ENCODE measurements at places on chromosomes 13 and 19.

DNA sequence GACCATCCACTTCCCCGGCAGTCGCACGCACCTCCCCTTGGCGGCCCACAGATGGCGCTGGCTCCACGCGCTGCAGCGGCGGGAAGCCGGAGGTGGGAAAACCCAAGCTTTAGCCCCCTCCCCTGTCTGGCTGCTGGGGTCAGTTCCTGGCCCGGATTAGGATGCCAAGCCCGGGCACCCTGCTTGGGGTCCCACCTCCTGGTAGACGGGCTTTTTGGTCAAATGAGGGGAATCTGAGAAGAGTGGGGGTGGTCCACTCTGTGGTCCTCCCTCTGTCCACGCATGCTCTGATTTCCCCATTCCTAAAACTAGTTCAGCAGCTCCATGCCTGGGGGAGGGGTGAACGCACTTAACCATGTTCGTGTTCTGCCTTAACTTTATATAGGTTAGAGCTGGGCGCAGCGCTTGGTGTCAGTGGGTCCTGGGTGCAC, 8.1 kb upstream of the ADGRE2 start:
- no peak for DNase-seq

DNA sequence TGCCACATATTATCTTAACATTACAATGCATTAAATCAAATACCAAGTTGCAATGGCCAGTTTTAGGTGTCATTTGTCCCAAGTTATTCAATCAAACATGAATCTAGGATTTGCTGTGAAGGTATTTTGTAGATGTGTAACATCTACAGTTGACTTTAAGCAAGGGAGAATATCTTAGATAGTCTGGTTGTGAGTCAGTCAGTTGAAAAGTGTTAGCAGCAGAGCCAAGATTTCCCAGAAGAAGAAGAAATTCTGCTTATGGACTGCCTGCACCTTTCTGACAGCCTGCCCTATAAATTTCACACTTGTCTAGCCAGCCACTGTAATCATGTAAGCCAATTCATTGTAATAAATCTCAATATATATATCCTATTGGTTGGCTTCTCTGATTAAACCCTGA, 41.3 kb upstream of the INTS6 start:
- no peak for DNase-seq

GRCh38 chr13:40558656-40559055, 107.8 kb downstream of the FOXO1 start:
- no peak for DNase-seq

DNA sequence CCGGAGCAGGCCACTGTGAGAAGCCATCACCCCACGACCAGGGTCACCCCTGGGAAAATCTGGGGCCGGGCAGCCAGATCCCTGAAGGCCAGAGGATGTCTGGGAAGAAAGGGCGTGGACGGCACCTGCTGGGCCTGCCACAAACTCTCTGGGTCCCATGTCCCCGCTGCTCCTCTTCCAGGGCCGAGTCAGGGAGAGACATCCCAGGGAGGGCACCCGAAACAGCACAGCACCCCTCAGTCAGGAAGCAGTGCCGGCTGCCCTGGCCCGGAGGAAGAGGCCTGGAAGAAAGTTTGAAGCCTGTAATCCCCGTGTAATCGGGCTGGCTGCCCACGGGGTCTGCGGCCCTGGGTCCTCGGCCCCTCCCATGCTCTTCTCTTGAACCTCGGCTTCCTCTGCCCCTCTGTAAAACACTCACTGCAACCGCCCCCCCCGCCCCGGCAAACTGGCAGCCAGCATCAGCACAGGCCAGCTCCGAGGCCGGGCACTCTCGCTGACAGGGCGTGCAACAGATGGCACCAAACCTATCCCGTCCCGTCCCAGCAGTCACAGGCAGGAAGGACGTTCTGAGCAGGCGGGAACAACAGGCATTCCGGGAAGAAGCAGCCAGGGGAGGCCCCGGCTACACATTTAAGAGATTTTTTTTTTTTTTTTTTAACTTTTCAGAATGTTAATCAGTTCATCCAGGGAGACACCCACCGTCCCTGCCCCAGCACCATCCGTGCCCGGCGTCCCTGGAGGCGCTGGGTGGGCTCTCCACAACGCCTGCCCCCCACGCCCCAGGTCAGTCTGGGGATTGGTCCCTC, 1.5 kb downstream of the SBNO2 start:
- DNase-seq = no peak

- DNase-seq = no peak
Observed at GRCh38 chr19:4456476-4456842, 1.1 kb downstream of the UBXN6 start.

DNA sequence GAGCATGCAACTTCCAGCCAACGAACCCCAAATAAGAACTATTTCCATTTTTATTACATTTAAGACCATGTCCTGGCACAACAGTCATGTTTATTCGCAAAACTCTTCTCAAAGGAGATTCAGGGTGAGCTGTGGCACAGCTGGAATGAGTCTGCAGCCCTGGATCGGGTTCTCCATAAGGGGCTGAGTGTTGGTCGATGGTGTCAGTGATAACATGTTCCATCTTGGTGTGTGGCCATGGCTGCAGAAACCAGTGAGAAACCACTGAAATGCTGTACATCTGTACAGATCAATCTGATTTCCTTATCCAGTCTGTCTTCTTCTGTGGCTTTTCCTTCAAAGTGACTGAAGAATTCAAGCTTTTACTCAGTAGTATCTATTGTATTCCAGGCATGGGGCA, 15.2 kb downstream of the FAM124A start:
- DNase-seq = no peak

GRCh38 chr19:14418856-14419105, 360 bp downstream of the DDX39A start:
- no peak for DNase-seq

DNA sequence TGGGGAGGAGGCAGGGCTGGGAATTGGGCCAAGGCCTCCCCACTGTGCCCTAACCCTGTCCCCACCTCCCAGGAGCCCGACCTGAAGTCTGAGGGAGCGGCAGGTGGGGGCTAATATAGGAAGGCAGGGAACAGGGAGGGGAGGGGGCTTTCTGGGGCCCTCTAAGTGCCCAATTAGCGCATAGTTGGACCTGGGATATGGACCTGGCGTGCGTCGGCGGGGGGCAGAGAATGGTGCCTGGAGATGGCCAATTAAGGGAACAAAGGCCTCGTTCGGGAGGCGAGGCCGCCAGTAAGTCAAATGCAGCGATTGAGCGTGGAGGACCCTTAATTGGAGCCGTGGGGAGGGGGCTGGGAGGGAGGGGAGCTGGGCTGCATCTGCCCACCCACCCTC, at the start of gene C19orf85:
Gene C19orf85 (minus strand): TSS at position 90 of the 393 bp plus-strand sequence. CDS start 197 bp downstream, outside the sequence.
- DNase-seq = no peak

GRCh38 chr13:105915146-105915850, 620.2 kb downstream of the EFNB2 start:
- DNase-seq = no peak

GRCh38 chr13:91660076-91660415, 261.6 kb downstream of the GPC5 start:
- DNase-seq = no peak

DNA sequence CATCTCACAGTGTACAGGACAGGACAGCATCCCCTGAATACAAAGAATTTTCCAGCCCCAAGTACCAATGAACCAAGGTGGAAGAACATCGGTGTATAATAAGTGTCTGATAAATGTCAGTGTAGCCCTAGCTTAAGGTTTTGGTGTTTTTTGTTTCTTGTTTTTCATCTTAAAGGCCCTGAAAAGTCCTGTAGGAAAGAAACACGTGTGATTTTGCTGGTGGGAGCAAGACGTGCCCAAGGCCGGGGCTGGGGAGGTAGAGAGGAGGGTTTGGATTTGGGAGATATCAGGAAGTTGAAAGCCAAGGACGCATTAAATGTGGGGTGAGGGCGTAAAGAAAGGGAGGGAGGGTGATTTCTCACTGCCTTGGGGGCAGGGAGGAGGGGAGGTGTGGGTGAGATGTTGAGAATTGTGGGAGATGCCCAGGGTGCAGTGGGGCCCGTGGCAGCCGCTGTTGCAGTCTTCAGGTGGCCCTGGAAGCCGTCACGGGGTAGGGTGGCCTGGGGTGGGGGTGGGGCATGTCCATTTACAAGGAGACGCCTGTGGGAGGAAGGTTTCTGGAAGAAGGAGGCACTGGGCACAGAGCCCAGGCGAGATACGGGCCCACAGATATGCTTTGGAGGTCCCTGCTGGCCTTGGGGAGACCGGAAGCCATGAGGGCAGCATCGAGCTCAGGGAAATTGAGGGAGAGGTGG, 6.7 kb downstream of the CAMSAP3 start:
- no peak for DNase-seq

DNA sequence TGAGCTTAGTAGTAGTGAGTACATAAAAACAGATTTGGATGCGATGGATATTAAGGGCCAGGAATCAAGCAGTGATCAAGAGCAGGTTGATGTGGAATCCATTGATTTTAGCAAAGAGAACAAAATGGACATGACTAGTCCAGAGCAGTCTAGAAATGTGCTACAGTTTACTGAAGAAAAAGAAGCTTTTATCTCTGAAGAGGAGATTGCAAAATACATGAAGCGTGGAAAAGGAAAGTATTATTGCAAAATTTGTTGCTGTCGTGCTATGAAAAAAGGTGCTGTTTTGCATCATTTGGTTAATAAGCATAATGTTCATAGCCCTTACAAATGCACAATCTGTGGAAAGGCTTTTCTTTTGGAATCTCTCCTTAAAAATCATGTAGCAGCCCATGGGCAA, 11.4 kb downstream of the CHAMP1 start:
- DNase-seq = no peak

GRCh38 chr13:74066937-74067336, 67.3 kb downstream of the KLF12 start:
- no peak for DNase-seq

GRCh38 chr13:49503951-49504350, 8.2 kb downstream of the PHF11 start:
- no peak for DNase-seq

DNA sequence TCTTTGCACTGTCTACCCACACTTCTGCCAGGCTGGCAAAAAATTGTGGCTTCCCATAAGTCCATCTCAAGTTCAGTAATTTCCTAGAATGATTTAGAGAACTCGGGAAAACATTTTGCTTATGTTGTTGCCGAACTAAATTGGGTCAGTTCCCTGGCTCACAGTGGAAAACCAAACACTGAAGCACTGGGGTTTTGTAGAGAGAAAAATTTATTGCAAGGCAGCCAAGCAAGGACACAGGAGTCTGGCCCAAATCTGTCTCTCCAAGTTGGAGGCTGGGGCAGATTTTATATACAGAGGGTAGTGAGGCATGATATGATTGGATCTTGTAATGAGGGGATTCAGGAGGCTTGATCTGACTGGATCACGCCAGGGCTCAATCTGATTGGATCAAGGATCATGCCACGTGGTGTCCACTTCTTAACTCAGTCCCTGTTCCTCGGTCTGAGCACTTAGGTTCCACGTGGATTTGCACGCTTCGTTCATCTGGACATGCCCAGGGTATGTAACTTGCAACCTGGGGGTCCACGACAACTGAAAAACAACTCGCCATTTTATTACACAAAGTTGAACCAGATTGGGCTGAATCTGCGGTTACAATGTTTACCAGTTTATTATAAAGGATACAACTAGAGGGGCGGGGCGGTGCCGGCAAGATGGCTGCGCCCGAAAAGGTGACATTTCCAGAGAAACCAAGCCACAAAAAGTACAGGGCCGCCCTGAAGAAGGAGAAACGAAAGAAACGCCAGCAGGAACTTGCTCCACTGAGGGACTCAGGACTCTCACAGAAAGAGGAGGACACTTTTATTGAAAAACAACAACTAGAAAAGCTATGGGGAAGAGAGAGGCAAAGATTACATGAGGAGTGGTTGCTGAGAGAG, 7.3 kb downstream of the CD209 start:
- DNase-seq = no peak

- DNase-seq = no peak
Observed at GRCh38 chr13:21686751-21687391, 16.0 kb downstream of the FGF9 start.

GRCh38 chr13:20219577-20219976, 12.5 kb downstream of the GJB6 start:
- DNase-seq = no peak

GRCh38 chr19:46495786-46496099, at the start of gene PNMA8B:
TSS of gene PNMA8B (minus strand) at chr19:46495867. CDS start at chr19:46495465, 402 bp downstream.
- peak; percentile 59 for DNase-seq

DNA sequence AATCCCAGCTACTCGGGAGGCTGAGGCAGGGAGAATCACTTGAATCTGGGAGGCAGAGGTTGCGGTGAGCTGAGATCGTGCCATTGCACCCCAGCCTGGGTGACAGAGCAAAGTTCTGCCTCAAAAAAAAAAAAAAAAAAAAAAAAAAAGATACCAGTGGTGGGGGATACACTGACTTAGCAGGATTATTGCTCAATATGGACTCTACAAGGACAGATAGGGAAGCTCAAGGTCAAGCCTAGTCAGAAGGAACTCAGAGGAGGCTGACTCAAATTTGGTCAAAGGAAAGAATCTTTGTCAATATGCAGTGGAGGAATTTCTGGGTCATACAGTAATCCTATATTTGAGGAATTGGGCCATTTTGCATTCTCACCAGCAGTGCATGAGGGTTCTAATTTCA, 6.7 kb upstream of the DIAPH3 start:
- no peak for DNase-seq

DNA sequence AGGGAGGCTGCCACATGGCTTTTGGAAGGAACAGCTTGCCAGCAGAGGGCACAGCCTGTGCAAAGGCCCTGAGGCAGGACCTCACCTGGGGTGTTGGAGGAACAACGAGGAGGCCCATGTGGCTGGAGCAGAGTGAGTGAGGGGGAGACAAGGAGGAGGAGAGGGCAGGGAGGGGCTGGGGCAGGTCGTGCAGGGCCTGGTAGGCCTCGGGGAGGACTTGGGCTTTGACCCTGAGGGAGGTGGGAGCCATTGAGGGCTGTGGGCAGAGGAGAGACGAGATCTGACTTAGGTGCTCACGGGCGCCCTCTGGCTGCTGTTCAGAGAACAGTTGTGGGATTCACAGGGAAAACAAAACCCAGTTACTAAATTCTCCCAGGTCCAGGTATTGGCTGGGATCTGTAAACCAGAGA, 25.2 kb downstream of the ZNRF4 start:
- DNase-seq = no peak
